Activated naive CD4-positive, alpha-beta T cell treated with anti-CD3 and anti-CD28 coated beads, Interleukin-2, amount 50 U/mL, for 16 hours (primary cell): ENCODE measurements at places on chromosomes 4 and X.

- DNase-seq = no peak
Measured at GRCh38 chr4:93764639-93765246, 63.8 kb upstream of the ATOH1 start.

DNA sequence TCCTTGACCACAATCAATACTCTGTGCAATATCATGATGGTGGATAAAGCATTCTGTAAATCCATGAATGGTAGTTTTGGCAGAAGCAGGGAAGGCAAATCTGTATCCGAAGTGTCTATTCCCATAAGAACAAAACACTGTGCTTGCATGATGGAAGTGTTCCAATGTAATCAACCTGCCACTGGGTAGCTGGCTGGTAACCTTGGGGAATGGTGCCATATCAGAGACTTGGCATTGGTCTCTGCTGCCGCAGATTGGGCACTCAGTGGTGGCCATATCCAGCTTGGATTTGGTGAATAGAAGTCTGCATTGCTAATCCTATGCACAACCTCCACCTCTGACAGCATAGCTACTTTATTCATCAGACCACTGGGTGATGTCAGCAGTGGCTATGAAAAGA lies 114.3 kb upstream of the EMCN start:
- DNase-seq = no peak

DNA sequence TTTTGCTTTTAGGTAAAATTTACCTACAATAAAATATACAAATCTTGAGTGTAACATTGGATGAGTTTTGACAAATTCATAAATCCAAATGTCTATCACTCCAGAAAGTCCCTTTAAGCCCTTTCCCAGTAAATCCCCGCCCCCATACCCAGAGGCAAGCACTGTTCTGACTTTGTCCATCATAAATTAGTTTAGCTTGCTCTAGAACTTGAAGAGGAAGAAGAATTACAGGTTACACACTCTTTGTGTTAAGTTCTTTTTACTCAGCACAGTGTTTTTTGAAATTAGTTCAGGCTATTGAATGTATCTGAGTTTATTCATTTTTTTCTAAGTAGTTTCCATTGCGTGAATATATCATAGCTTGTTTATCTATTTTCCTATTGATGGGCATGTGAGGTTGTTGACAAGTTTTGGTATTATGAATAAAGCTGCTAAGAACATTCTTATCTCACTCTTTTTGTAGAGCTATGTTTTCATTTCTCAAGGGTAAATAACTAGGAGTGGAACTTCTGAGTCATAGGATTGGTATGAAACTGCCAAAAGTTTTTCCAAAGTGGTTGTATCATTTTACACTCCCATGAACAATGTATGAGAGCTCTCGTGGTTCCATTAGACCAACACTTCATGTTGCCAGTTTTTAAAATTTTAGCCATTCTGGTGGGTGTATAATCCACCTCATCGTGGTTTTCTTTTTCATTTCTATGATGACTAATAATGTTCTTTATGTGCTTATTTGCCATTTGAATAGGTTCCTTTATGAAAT lies 22.4 kb upstream of the HPSE start:
- DNase-seq = no peak

- no peak for DNase-seq
Measured at GRCh38 chrX:39627257-39627656, 470.5 kb downstream of the BCOR start.

DNA sequence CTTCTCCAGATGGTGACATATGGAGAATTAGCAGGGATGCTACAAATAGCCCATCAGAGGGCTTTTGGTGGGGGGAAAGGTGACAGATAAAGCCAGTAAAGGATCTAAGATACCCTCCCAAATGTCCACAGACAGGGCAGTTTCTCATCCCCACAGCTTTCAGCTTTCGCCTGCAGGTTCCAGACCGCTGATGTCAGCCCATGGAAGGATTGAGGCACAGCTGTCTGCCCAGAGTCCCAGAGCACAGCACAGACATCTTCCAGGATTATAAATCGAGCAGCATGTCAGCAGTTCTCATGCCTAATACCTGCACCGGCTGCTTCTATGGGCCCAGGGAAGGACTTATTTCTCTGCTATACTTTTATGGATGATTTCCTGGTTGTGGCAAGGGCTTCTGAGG lies 96.7 kb upstream of the MXRA5 start:
- no peak for DNase-seq

DNA sequence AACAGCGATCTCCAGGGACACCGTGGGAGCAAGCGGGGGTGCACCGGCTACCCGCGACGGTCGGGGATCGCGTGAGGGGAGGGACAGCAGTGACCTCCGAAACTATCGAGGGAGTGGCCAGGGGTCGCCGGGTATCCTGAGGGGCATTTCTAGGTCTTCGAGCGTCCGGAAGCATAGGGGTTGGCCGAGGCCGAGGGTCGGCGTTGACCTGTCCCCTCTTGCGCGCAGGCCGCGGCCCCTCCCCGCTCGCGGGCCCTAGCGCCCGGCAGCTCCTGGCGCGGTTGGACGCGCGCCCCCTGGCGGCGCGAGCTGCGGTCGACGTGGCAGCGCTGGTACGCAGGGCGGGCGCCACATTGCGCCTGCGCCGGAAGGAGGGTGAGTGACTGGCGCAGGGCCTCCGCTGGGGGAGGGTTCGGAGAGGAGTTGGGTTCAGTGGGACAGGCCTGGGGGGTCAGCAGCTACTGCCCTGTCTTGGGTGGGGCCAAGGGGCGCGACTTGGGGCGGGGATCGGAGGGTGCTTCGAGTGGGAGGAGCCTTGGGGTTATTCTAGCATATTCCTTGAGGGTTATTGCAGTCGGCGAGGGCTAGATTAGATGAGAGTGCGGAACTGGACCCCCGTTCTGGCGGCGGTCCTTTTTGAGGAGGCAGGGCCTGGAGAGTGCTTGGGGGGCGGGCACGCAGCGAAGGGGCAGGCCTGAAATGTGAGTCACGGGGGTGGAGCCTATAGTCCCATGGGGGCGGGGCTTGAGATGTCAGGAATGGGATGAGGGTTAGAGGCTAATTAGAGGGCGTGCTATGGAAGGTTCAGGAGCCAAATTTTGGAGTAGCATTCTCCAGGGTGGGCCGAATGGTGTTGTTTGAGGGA lies 1.2 kb downstream of the MAGIX start:
- DNase-seq = peak; percentile 81

DNA sequence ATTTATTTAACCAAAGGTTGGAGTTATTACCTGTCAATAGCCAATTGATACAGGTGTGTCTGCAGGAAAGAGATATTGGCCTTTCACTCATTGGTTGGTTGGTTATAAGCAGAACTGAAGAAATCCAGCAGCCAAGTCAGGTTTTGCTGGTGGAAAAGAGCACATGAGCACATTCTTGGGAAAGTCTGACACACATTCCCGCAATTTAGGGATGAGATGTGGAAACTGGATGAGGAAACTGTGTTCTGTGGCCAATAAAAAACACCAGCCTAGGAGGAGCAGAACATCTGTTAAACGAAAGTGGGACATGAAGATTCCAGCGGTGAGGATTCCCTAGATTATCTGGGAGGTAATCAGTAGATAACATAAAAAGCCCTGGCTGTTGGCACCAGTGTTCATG lies 567.4 kb upstream of the CPEB2 start:
- no peak for DNase-seq

GRCh38 chr4:143287572-143287923 lies 49.1 kb upstream of the GAB1 start:
- DNase-seq = no peak

GRCh38 chr4:166432842-166433241 lies 559.8 kb downstream of the TLL1 start:
- no peak for DNase-seq

DNA sequence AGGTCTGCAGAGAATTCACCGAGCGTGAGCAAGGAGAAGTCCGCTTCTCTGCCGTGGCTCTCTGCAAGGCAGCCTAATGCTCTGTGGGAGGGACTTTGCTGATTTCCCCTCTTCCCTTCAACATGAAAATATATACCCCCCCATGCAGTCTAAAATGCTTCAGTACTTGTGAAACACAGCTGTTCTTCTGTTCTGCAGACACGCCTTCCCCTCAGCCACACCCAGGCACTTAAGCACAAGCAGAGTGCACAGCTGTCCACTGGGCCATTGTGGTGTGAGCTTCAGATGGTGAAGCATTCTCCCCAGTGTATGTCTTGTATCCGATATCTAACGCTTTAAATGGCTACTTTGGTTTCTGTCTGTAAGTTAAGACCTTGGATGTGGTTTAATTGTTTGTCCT lies 11.3 kb downstream of the UCHL1 start:
- DNase-seq = no peak

- DNase-seq = no peak
Measured at GRCh38 chr4:151942971-151943370, 182.2 kb upstream of the GATB start.

- DNase-seq = peak; percentile 56
Measured at GRCh38 chrX:119273420-119274192, 37.5 kb downstream of the PGRMC1 start.

- DNase-seq = no peak
Measured at GRCh38 chrX:2266445-2267349, 234.1 kb downstream of the DHRSX start.

- DNase-seq = no peak
Measured at GRCh38 chr4:54226404-54227255, 2.5 kb upstream of the PDGFRA start.

- DNase-seq = no peak
Measured at GRCh38 chr4:102546635-102547034, 45.5 kb downstream of the NFKB1 start.

DNA sequence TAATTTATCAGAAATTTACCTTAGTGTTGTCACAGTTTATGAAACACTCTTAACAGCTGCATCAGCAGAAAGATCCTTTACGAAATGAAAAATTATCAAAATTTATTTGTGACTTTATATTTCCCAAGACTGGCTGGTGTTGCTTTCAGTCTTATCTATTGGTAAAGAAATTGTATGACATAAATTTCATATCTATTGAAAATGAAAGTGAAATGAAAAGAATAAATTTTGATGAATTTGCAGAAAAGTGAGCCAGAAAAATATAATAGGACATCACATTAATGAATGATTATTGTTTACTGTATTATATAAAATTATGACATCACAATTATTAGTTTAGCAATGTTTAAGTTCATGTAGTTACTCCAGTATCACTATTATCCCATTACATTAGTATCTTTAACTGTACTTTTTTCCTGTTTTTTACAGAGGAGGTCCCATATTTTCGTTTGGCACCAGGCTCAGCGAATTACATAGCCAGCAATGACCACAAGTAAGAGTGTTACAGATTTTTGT lies 13.2 kb upstream of the TMEM165 start:
- DNase-seq = no peak

DNA sequence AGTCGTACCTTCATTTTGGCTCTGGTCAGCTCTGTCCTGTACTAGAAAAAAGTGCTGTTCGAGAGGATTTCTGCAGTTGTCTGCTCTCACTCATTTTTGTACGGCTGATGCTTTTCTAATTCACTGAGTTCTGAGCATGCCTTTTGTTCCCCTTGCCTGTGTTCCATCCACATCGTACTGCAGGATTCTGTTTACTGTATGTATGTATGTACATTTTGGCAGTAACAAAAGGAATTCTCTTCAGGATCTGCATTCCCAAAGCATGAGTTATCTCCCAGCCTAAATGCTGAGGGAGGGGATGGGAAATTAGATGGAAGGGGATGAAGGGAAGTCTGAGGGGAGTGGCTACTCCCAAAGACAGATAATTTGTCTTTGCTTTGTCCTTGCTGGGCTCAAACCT lies 87.6 kb downstream of the GBA3 start:
- no peak for DNase-seq

DNA sequence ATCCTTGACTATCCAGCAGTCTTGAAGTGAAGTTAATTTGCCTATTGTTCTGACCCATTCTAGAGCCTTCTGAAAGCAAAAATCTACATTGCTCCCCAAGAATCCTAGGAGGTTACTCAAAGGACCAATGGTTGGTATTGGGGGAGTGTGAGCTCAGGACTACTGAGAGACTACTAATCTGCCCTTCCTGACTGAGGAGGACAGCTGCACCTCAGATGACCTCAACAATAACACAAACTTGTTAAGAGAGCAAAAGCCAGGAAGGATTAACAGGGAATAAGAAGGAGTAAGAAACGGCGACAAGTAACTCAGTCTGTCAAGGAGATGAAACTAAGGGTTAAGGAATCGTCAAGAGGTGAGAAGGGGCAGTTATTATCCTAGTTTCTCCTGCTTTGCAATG lies 43.4 kb downstream of the IDS start:
- DNase-seq = no peak

- DNase-seq = no peak
Measured at GRCh38 chr4:93730760-93731159, 97.8 kb upstream of the ATOH1 start.

- DNase-seq = no peak
Measured at GRCh38 chr4:54036184-54036583, 28.2 kb downstream of the CHIC2 start.

DNA sequence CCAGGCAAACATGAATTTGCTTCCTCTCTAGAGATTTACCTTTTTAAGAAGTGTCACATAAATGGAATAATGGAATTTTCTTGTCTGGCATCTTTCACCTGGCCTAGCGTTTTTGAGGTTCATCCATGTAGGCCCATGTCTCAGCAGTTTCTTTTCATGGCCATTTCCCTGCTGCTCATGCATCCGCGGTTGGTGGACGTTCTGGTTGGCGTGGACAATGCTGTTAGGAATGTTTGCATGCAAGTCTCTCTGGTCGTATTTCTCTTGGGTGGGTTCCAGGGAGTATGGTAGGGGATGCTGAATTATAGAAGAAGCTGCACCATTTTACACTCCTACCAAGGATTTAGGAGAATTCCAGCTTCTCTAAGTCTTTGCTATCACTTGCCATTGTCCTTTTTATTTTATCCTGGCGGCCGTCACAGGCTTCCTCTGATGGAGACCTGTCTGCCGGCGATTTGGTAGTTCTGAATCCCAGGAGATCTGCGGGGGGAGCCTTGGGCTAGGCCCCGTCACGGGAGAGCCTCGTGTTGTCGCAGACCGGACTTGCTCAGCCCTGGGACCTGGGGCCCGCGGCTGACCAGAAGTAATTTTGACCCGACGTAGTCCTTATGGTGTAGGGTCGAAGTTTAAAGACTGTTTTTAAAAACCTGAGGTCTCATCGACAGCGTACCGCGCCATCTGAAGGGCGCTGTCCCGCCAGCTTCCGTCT lies 56.9 kb upstream of the TADA2B start:
- no peak for DNase-seq

DNA sequence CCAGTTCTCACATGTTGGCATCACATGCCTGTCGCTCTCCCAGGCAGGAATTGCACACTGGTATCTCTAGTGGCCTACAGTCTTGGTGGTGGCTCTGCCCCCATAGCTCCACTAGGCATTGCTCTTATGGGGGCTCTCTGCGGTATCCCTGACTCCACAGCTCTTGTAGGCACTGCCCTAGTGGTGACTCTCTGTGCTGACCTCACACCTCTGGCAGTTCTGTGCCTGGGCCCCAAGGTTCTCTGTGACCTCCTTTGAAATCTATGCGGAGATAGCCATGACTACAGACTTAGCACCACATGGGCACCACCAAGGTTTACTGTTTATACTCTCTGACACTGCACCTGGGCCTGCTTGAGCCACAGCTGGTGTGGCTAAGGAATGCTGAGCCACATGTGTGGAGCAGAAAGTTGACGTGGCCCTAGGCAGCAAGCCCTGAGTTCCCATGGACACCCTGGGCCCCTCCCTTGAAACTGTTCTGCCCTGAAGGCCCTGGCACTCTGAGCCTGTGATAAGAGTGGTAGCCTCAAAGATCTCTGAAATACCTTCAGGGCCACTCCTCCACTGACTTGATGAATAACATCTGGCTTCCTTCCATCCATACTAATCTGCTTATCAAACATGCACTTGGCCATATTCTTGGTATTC lies 8.0 kb downstream of the SLC9B1 start:
- no peak for DNase-seq
